Activated CD8-positive, alpha-beta memory T cell treated with anti-CD3 and anti-CD28 coated beads for 48 hours (primary cell): ENCODE measurements at places on chromosomes 1 and 21.

DNA sequence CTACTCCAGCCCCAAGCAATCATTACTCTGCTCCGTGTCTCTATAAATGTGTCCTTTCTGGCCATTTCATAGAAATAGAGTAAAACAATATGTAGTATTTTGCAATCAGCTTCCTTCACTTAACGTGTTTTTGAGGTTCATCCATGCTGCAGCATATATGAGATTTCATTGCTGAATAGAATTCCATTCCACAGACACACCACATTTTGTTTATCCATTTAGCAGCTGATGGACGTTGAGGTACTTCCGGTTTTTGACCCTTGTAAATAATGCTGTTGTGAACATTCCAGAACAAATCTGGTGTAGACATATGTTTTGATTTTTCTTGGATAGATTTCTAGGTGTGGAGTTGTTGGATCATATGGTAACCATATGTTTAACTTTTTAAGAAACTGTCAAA is 30.7 kb downstream of the ADAM30 start:
- DNase-seq: no peak

- DNase-seq: no peak
Measured at GRCh38 chr1:6445062-6445763, 20.6 kb downstream of the ESPN start.

DNA sequence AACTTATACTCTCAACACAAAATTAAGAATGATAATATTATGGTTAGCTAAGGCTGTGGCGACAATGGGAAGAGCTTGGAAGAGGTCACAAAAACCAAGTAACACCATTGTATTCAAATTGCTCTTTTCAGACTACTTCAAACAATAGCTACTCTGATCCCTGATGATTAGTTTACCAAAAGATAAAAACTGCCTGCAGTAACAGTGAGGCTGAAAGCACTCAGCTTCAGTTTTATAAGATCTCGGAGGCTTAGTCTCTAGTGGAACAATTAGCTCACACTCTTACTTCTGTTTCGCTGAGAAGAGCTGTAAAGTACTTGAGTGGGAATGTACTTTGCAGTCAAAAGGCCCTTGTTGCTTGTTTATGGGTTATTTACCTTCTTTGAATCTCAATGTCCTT is 278.5 kb downstream of the LRRC7 start:
- no peak for DNase-seq

DNA sequence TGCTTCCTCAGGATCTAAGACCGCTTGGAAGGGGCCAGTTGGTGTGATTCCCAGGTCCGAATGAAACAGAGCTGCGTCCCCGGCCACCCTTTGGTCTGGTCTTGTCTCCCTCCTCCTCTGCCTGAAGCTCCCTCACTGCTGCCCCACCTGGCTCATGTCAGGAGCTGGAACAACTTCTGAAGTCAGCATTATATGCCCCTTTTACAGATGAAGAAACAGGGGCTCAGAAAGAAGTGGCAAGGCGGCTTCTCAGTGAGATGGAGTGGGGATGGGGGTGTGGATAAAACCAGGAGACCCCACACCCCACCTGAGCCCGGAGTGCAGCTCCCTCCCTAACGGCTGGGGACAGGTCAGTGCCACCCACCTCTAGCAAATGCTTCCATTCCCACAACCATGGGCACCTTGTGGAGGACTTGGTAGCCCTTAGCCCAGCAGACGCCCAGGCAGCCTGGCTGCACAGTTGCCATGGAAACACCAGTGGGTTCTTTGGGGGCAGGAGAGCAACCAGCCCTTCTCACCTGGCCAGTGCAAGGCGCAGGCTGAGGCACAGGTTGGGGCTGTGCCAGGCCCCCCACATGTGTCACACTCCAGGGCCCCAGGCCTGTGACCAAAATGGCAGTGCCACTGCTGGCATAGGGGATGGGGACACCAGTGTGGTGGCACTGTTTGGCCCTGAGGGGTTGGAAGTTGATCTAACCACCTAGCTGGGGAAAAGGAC is 31.9 kb upstream of the ECE1 start:
- DNase-seq: no peak

GRCh38 chr1:47578721-47579419 is 141.0 kb downstream of the FOXD2 start:
- DNase-seq: no peak

GRCh38 chr1:18938707-18939070 is 17.8 kb downstream of the IFFO2 start:
- no peak for DNase-seq

- no peak for DNase-seq
Measured at GRCh38 chr1:185312361-185313138, 4.5 kb downstream of the IVNS1ABP start.

DNA sequence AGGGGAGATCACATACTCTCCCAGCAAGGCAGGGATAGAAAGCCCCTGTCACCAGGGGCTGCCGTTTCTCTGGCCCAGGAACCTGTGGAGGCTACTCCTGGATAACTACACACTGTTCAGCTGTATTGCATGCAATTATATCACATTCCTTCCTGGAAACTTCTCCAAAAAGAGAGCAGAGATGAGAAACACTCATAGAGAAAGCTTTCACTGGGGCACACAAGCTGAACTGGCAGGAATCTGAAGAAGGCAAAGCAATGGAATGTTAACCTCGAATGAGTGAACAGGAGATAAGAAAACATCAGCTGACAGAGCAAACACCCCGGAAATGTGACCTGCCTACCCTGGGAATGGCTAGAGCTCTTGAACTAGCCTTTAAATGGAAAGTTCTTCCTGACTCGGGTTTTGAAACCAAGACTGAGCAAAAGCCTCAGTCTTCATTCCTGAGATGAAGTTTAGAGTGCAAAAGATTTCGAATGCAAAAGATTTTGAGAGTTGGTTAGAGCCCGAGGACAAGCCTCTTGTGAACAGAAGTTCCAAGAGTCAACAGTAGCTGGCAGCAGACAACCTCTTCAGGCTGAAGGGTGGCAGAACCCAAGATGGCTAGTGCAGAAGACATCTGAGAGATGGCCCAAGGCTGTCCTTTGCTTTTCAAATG is 32.3 kb downstream of the CCN1 start:
- DNase-seq: no peak

- DNase-seq: no peak
Measured at GRCh38 chr1:156276532-156276931, 6.1 kb downstream of the SMG5 start.

DNA sequence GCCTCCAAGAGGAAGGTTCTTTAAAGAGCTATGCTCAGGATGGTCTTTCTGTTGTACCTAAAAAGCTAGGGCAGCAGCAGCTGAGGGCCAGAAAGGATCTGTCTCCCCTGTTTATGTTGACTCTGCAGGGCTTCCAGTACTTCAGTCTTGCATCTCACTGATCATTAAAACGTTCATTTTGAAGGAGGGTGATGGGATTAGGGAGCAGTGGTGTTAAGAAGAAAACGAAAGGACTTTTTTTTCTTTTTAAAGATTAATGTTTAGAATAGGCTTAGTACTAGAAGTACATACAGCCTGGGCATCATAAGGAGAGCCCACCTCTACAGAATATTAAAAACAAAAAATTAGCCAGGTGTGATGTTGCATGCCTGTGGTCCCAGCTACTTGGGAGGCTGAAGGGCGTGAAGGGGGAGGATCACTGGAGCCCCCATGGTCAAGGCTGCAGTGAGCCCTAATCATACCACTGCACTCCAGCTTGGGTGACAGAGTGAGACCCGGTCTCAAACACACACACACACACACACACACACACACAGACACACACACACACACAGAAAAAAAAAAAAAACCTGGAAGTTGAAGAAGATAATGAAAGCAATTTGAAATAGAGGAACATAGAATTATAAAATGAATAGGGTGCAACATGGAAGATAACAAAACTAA is 2.9 kb downstream of the CR1L start:
- no peak for DNase-seq
